Karpas-422 (cell line): ENCODE measurements at places on chromosomes 5 and 9. TPM values are rescaled to one million over a fixed set of nuclear protein-coding genes. Genes with fewer than 3 reads are reported as not detected.

DNA sequence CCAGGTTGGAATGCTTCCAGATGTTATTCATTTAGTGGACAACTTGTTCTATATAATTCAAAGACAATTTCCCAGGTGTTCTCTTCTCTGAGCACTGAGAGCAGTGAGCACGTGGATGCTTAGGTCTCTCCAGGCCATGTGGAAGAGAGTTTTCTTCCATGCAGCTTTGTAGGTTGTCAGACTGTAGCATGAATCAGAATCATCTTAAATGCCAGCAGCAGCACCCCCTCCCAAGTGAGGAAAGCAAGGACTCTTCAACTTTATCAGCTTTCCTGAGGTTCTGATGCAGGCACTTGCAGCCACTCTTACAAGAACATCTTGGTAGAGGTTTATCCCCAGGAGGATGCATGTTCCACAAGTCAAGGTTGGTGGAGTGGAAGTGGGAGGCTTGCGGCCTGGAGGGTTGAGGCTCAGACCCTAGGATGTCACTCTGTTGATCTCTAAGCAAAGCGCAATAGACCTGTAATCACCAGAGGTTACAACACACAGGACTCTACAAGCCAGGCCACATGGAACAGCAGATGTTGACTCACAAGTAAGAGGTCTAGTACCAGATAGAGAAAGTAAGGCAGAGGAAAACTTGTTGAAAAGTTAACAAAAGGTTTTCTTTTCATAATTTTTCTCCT is 47.7 kb downstream of the UGCG start:
- no peak for DNase-seq

DNA sequence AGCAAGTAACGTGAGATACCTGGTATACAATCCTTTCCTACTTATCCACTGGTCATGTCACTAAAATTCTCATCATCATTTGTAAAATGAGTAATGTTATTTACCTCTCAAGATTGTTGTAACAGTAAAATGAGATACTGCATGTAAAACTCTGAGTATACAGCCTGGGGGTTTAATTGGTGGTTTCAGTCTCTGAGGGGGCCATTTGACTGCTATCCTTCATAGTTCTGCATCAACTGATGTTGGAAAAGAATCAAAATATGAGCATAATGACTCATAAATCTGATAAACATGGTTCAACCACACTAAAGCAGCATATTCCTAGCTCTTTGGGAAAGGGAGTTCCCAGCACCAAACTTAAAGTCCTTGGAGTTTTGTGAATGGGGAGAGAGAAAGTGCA is 181.0 kb upstream of the GHR start:
- no peak for DNase-seq

DNA sequence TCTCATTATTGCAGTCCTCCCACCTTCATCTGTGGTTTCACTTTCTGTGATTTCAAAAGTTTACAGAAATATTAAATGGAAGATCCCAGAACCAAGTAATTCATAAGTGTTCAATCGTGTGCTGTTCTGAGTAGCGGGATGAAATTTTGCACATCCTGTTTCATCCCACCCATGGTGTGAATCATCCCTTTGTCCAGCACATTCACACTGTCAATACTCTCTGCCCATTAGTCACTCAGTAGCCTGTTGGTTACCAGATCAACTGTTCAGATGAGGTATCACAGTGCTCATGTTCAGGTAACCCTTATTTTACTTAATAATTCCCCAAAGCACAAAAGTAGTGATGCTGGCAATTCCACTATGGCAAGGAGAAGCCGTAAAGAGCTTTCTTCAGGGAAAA is 26.8 kb downstream of the FAM81B start:
- no peak for DNase-seq

GRCh38 chr9:2210201-2210600 is 195.1 kb downstream of the SMARCA2 start:
- DNase-seq, result no peak

GRCh38 chr9:127869310-127870152 is 7.9 kb downstream of the AK1 start:
- peak; percentile 92 for DNase-seq

DNA sequence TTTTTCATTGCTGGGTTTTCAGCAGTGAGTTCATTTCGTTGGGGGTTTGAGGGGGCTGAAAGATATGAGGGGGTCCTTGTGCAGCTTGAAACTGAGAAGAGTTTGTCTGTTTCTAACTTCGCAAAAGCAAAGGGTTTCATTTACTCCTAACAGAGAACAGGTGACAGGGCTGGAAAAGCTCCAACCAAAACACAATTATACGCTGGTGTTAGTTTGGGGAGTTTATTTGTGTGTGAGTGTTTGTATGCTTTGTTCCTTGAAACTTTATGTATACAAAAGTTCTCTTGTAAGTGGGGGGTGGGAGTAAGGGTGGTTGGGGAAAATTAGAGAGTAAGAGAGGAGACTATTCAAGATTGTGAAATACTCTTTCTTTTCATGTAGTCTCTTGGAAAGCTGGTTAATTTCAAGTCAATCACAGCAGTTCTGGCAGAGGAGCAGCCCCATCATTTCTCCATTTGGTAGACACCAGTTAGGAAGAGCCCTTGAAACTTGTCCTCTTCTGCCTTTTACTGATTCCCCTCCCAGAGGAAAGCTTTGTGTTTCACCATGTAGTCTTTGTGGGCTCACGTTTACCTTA is 881 bp downstream of the TNFAIP8 start:
- DNase-seq, result peak; percentile 48

DNA sequence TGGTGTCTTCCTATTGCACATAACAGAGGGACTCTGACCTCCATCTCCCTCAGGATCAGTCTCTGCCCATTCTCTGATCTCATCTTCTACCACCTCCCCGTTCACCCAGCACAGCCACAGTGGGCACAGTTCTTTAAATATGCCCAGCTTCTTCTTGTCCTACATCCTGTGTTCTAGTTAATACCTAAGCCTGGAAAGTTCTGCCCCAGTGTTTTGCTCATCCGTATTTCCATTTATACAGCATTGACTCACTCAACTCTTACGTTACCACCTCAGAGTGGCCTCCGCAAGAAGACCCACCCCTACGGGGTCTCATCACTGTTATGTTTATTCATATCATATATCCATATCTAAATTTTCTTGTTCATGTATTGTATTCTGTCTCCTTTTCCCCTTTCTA is 315.5 kb downstream of the ADGRV1 start:
- no peak for DNase-seq

GRCh38 chr9:11595756-11596155 is 983.0 kb upstream of the PTPRD start:
- DNase-seq, result no peak

GRCh38 chr5:90170261-90170660 is 239.3 kb downstream of the CETN3 start:
- no peak for DNase-seq

GRCh38 chr5:15902066-15902465 is 277.5 kb downstream of the MARCHF11 start:
- no peak for DNase-seq

DNA sequence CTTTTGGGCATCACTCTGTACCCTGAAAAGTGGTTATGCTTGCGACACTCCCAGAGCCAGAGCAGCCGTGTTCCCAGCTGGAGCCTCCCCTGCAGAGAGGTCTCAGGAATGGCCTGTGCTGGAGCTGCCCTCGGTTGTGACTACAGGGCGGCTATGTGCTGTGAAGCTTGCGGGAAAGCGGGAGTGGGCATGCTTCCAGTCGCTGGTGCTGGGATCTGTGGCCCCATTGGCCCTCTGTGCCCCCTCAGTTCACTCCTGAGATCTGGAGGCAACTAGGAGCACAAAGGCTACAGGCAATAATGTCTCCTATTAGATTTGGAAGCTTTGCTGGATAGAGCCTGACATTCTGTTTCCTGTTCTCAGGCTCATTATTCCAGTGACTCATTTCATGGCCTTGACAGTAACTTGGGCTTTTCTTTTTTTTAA is 56.9 kb downstream of the GPR107 start:
- no peak for DNase-seq

- DNase-seq, result no peak
These were observed 23.1 kb downstream of the ANP32B start for GRCh38 chr9:98006127-98006796.

GRCh38 chr5:122704247-122705036 is 70.4 kb upstream of the SNX2 start:
- DNase-seq, result peak; percentile 76

DNA sequence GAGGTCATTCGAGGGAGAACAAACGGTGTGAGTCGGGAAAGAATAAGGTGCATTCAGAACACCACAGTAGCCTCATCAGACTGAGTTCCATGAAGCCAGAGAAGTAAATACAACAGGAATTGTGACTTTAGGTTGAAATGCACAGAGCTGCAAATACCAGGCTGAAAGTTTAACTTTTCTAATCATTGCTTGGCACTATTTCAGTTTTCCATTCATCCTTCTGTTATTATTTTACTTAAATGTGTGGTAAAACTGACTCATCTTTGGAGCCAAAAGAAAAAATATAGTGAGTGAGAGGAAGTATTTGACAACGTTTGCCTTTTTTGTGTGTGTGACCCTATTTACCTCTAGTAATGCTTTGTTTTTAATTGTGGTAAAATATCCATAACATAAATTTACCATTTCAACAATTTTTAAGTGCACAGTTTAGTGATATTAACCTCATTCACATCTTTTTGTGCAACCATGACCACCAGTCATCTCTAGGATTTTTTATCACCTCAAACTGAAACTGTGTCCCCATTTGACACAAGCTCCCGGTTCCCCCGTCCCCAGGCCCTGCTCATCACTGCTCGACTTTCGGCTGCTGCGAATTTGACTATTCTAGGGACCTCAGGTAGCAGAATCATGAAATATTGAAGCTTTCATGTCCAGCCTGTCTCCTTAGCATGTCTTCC is 166.8 kb downstream of the HSD17B3 start:
- no peak for DNase-seq

DNA sequence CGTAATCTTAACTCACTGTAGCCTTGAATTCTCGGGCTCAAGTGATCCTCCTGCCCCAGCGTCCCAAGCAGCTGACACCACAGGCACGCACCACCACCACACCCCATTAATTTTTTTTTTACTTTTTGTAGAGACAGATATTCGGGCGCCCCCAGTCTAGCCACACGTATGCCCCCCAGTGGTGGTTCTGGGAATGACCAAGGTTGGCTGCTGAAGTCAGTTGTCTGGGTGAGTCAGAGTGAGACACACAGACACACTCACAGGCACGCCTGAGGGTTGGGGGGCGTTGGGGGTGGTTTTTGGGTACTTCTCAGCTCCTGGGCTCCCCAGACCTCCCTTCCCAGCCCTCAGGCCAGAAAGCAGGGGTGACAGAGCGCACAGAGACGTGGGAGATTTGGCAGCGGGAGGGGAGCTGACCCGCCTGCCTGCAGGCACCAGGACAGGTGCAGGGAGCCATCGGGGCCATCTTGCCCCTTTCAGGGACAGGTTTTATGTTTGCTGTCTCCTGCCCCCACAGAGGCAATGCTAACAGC is 4.2 kb upstream of the ENTPD8 start:
- peak; percentile 94 for DNase-seq

GRCh38 chr5:14464096-14464495 is 117.5 kb upstream of the OTULINL start:
- no peak for DNase-seq

DNA sequence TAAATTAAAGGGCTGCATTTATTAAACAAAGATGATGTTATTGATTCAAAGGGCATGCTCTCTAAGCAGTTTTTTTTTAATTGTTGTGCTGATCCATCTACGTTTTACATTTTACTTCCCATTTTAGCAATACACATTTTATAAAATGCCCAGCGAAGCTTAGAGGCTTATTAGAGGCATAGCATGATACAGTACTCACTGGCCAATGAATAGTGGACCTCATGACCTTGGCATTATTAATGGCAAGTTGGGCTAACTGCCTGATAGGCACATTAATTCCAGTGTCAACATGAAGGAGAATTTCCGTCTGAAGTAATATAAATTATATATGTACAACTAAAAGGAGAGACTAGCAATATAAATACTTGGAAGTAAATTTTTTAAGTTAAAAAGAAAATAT is 837.2 kb downstream of the EFNA5 start:
- no peak for DNase-seq

DNA sequence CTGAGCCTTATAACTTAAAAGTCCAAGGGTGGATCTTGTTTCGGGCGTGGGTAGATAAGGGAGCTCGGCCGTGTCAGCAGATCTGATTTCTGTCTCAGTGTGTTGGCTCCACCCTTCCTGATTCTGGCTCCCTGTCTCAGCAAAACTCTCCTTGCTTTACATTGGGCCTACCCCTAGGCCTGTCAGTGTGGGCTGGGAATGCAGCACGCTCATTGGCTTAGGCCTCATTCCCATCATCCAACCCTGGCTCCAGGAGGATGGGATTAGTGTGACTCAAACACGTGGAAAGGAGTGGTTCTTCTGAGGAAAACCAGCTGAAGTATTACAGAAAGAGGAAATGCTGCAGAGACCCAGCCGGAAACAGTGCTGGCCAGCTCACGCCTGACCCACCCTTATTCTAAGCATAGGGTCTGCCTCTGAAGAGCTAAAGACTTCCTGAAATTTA is 59.9 kb downstream of the ZFAND5 start:
- DNase-seq, result no peak

GRCh38 chr9:135711881-135712280 is 9.9 kb downstream of the KCNT1 start:
- DNase-seq, result no peak

GRCh38 chr5:157864067-157864466 is 5.1 kb upstream of the CLINT1 start:
- no peak for DNase-seq

DNA sequence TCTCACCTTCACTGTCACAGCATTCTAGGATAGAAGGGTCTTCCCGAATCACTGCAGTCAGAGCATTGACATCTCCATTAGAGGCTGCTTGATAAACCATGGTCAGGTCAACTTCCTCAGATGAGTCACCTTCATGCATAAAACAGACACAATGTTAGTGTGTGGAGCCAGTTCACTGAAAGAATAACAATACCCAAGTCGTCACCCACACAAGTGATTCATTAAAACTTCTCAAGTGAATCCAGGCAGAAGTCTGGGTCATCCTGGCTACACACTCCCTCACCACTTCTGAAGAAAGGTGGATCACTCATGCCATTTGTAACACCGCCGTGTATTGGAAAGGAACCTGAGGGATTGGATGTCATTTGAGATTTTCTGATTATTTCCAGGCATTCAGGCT is 49.6 kb downstream of the ANKRD55 start:
- DNase-seq, result no peak

DNA sequence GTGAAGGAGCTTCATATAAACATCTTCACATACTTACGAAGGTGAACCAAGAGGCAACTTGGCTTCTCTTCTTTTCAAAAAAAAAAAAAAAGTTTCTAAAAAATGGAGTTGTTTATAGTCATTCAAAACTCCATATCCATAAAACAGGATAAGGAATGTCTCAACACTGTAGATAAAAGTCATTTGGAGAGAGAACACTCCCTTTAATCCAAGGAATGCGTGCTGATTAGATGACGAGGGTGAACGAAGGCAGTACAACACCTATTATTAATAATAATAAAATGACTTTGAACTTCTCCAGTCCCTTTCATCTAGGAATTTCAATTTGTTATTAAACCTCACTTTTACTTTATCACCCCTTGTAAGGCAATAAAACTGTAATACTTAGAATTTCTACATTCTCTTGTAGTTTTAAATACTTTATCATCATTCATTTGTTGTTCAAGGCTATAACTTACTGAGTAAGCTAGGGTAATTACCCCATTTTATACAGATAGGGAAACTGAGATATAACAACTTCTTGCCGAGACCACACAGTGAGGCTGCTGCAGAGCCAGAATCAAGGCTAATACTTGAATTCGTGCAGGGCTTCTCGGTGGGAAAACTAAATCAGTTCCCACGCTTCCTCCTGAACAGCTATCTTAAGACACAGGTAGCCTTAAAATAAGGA is 377.1 kb downstream of the EFNA5 start:
- DNase-seq, result no peak

Gene GARIN3
- total RNA-seq, result not detected in 2 replicates

Gene PCDHGB1
- 14.0 and 15.3 TPM in 2 replicates for total RNA-seq

Gene EPB41L4A
- total RNA-seq, result 0.63 and 1.3 TPM in 2 replicates

Gene ZNF366
- not detected in 2 replicates for total RNA-seq

Gene PCDHB5
- total RNA-seq, result not detected in 2 replicates

Gene SPINK13
- total RNA-seq, result not detected in 2 replicates
